ENCODE measurements at places on chromosomes 12 and 14.

- no peak for DNase-seq
Measured at GRCh38 chr14:32571995-32572866, 243.1 kb downstream of the AKAP6 start.

GRCh38 chr14:86012461-86012860, 482.5 kb downstream of the FLRT2 start:
- no peak for DNase-seq

DNA sequence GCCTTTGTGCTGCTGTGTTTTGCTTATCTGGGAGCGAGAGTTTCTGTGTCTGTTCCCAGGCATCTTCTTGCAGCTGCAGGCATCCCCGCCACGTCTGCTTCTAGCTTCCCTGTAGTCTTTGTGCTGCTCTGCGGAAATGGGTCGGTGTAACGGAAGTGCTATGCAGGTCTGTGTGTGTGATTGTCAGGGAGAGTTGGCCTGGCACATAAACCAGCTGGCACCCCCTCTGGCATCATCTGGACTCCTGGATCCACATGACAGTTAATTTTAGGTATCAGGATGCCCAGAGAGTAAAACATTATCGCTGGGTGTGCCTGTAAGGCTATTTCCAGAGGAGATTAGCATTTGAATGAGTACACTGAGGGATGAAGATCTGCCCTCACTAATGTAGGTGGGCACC, 9.4 kb upstream of the OASL start:
- DNase-seq: no peak

DNA sequence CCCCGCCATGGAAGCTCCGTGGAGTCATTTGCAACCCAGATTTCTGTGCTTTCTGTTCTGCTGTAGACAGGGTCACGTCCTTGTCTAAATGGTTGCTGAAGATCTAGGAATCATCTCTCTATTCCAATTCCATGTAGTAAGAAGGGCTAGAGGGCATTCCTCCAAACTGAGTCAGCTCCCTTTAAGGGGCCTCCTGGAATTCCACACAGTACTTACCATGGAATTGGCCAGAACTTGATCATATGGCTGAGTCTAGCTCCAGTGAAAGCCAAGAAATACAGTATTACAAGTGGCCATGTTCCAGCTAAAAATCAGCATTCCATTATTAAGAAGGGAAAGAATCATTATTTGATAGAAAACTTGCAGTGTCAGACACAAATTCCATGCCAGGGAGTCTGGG, 171.9 kb downstream of the PRKCH start:
- DNase-seq: no peak

Data from HEK293T (cell line).